ENCODE measurements at places on chromosomes 7 and 10.

DNA sequence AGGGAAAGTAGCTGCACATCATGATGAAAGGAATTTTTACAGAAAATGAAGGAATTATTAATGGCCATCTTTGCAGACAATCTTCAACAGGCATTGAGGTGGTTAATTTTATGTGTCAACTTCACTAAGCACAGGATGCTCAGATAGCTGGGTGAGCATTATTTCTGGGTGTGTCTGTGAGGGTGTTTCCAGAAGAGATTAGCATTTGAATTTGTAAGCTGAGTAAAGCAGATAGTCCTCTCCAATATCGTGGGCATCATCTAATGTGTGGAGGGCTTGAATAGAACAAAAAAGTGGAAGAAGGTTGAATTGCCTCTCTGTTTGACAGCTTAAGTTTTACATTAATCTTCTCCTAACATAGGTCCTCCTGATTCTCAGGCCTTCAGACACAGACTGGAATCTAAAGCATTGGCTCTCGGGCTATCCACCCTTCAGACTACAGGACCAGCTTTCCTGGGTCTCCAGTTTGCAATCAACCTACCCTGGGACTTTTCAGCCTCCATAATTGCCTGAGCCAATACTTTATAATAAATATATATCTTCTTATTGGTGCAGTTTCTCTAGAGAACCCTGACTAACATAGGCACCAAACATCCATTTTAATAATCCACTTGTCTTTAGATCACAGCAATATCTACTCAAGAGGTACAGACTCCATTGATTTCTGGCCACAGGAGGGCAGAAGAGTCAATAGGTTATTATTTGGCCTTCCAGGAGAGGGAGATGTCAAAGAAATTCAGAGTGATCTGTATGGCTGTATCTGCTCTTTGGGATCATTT lies 10.5 kb upstream of the CRPPA start:
- no peak for DNase-seq

DNA sequence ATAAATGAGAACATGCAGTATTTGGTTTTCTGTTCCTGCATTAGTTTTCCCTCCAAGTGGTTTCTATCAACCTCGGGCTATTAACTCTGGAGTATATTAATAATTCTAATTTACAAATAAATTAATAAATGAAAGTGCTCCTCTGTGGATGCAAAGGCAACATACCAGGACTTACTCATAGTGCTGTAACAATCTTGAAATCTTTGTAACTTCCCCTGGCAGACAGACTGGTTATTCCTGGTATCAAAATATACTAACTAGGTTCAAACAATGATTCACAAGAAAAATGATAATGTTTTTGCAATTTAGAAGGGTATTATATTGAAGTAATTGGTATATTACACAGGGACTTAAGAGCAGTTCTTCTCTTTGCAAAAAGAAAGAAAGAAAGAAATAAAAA lies 177.2 kb downstream of the FANK1 start:
- no peak for DNase-seq

- DNase-seq = no peak
Observed at GRCh38 chr10:116403740-116404250, 23.9 kb upstream of the PNLIPRP3 start.

DNA sequence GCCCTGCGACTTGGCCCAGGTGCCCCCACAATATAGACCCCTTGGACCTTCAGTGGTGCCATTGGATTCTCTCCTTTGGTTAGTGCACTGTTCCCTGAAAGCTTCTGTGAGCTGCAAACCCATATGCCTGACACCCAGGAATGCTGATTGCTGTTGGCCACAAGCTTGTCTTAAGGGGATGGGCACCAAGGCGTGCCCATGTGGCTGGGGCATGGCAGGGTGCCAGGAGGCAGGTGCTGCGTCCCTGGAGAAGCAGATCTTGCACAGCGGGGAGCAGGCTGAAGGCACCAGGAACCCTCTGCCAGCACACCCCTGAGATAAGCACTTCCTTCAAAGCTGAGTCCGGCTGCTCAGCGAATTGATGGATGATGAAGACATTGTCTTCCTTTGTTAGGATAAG lies 411.8 kb downstream of the SDK1 start:
- no peak for DNase-seq

- DNase-seq = no peak
Observed at GRCh38 chr10:102616066-102616770, 28.1 kb upstream of the TRIM8 start.

DNA sequence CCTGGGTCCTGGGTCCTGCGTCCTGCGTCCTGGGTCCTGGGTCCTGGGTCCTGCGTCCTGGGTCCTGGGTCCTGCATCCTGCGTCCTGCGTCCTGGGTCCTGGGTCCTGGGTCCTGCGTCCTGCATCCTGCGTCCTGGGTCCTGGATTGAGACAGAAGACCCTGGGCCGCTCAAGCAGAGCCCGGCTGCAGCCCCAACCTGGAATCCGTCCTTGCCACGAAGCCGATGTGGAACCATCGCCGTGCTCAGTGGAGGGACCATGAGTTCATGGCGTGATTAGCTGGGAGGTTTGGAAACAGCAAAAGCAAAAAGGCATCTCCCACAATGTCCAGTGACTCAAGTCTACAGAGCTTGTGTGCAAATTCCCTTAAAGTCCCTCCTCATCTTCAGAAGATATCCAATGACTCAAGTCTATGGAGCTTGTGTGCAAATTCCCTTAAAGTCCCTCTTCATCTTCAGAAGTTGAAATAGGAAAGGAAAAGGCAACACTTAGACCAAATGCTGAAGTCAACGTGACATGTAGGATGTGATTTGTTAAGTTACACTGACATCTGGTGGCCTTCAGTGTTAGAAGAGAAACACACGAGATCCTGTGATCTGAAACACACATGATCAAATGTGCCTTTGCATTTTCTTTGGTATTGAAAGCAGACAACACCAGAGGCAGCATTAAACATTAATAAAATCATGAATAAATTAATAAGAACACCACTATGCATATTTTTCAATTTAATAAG lies 179.9 kb downstream of the PTPRN2 start:
- no peak for DNase-seq

- no peak for DNase-seq
Observed at GRCh38 chr7:16463520-16463919, 2.0 kb downstream of the SOSTDC1 start.

DNA sequence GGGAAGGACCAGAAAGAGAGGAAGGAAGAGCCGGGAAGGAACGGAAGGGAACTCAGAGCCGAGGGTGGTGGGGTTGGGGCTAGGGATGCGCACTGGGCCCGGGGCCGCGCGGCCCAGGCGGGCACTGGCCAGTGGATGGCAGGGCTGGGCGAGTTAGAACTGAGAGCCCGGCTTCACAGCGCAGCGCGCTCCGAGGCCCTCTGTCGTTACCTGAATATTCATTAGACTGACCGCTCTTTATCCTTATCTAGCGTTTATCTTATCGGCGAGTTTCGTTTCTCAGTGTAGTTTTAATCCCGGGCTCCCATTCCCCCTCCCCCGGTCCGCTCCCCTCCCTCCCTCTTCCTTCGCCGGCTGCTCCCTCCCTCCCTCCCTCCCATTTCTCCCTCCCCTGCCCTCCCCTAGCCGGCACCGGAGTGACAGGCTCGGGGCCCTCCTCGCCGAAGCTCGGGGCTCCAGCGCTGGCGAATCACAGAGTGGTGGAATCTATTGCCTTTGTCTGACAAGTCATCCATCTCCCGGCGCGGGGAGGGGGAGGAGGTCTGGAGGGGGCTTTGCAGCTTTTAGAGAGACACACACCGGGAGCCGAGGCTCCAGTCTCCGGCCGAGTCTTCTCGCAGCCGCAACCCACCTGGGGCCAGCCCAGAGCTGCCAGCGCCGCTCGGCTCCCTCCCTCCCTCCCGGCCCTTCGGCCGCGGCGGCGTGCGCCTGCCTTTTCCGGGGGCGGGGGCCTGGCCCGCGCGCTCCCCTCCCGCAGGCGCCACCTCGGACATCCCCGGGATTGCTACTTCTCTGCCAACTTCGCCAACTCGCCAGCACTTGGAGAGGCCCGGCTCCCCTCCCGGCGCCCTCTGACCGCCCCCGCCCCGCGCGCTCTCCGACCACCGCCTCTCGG lies at the start of gene PAX2:
PAX2 (plus strand) TSS at position 596 of the 895 bp plus-strand sequence. CDS start 679 bp downstream, outside the sequence.
- no peak for DNase-seq

DNA sequence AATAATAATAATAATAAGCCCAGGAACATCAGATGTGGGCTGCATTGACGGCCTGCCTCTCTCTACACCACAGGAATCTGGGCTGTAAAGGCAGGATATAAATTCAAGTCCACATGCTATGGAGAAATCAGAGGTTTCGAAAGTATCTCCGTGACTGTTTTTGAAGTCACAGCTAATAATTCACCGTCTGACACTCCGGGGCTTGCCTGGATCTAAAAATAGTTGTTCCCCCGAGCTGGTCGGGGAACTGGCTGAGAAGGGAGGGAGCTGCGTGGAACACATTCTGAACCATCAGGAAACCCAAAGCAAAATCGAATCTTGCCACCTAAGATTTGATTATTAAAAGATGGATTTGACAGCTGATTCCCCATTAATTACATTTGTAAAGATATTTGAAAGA lies 35.4 kb downstream of the KLF6 start:
- no peak for DNase-seq

DNA sequence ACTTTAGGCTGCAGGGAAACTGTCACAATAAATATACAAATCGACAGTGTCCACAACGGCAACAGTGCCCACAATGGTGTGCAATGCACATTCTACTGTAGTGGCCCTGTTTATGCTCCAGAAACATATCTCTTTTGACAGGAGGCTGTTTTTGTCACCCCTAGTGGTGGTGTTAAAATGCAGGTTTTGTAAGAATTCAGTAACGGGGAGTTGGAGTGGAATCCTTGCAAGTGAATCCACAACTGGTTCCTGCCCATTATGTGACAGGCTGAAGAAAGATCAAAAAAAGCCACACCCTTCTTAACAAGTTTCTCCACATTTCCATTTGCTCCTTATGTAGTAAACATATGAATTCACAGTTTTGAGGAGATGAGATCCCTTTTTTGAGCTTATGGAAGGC lies 58.5 kb downstream of the BEND7 start:
- no peak for DNase-seq

DNA sequence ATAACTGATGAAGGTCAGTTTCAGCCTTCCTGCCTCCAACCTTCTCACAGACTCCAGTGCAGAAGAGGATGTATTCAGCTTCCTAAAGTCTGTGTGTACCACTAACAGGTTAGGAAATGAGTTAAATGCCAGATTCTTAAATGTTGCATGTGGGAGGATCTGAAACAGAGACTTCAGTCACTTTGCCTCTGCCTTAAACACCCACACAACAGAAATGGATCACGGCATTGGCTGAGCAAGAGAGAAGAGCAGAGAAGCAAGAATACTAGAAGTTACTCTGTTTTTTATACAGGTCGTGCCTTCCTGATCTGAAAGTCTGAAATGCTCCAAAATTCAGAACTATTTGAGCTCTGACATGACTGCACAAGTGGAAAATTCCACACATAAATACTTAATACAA lies 98.9 kb upstream of the ARHGAP21 start:
- DNase-seq = no peak

DNA sequence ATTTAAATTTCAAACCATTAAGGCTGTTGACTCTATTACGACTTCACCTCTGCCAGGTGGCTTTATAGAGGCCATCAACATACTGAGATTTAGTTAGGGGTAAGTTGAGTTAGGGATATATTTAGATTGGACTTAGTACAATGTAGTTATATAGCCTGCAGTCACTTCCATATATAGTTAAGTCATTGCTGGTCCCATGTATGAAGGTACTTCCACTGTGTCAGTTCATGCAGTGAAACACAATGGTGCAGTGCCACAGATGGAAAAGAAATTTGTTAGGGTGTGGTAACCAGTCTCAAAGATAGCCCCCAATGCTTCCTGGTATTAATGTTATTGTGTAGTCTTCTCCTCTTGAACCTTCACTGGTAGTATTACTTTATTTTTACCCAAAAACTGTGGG lies 12.6 kb upstream of the TSPAN13 start:
- DNase-seq = no peak

GRCh38 chr7:54546081-54546985 lies 4.2 kb downstream of the VSTM2A start:
- no peak for DNase-seq

DNA sequence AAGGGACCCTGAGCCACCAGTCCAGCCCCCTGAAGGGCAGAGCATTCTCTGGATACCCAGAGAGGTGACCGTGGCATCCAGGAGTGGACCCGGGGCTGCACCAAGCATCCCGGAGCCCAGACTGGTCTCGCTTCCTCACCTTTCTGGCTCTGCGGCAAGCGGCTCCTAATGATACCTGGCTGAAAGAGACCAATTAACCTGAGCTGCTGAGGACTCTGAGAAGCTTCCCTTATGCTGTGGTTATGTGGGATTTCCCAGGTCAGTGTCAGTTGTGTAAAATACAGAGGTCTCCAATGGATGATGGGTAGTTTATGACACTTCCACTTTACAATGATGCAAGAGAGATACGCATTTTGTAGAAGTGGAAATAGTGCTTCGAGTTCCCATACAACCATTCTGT lies 51.5 kb downstream of the PFKFB3 start:
- DNase-seq = no peak

GRCh38 chr10:132368881-132369635 lies 27.9 kb upstream of the PWWP2B start:
- no peak for DNase-seq

GRCh38 chr10:123149568-123150270 lies 1.8 kb downstream of the HMX2 start:
- no peak for DNase-seq

DNA sequence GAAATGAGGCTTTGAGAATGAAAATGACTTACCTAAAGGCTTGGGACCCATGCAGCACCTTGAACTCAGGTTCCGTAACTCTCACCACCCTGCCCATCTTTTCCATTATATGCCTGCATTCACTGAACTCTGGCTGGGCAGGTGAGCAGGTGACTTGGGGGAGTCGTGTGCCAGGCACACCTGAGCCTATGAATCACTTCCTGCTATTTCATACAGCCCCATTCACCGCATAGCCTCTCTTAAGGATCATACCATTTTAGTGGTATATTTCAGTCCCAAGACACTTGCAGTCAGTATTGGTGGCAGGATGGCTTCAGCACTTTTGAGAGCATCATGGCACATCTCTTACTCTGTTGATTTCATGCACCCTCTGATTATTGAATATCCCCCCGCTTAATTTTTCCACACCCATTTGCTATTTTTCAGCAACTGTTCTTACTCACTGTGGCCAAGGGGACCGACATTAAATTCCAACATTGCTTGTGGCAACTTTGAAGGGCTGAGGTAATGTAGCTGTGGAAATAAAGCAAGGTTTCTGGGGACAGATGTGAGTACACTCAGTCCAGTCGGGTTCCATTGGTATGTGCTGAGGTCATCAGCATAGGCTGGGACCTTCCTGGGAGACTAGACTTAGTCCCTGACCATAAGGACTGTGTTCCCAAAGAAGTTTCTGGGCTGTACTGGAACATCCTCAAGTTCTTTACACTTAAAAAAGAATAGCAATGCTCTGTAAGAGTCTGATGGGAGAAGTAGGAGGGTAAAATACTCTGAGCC lies 39.8 kb upstream of the ZNF438 start:
- no peak for DNase-seq

DNA sequence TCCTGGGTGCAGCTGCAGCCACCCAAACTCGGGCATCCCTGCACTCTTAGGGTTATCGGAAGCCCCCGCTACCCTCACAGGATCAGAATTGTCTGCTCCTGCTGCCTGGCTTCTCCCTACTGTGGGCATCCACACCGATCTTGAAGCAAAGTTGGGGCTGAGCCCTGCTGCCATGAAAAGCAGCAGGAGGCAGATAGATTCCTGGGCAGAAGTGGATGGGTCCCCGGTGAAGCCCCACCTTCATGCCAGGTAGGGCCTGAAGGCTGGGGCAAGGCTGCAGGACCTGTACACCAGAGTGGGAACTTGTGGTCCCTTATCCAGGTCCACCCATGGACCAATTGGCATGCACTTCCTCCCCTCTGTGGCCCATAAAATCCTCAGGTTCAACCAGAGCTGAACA lies 922.6 kb upstream of the KCND2 start:
- no peak for DNase-seq

- DNase-seq = no peak
Observed at GRCh38 chr10:118939211-118940007, 90.1 kb upstream of the NANOS1 start.
